HCT116 (cell line): ENCODE measurements at places on chromosomes 5 and 9.

GRCh38 chr5:81949462-81949861 is 22.4 kb upstream of the ATG10 start:
- no peak for DNase-seq

DNA sequence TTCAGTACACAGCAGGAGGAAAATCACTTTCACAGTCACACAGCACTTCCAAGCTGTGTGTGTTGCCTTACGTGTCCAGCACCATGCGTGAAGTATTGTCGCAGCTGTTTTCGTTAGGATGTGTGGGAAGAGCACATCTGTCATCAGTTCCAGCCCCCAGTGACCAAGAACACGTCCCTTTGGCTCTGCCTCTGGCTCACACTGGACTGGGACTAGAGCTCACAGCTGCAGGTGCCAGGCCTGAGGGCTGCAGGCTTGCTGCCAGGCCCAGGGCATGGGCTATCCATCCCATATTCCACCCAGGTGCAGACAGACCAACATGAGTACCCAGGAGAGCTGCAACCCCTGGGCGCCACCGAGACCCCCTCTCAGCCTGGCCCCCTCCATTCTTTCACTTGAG is 60.5 kb upstream of the ANKRD33B start:
- no peak for DNase-seq

- no peak for DNase-seq
These were observed 1190.1 kb downstream of the CDH12 start for GRCh38 chr5:21663082-21663481.

DNA sequence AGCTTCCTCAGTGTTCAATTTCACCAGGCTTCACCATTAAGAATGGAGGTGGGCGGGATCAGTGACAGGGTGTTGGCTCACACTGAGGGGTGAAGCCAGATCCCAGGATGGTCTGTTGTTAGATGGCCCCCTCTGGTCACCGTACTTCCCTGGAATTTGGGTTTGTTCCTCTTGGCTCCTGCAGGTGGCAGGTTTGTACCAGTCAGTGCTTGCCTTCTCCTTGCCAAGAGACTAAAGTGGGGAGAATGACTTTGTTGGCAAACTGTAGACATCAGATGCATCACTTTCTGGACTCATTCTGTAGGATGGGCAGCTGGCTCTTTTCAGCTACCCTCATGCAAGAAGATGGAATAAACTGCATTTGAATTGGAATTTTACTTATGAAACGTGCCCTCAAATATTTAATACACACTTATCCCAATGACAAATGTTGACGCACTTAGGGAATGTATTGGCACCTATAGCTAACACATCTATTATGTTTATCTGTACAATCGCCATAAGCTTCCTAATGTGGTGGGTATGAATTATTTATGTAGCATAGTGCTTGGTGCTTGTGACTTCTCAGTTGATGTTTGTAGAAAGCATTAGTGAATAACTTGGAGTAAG is 31.4 kb upstream of the ANKRD55 start:
- DNase-seq: peak; percentile 61

DNA sequence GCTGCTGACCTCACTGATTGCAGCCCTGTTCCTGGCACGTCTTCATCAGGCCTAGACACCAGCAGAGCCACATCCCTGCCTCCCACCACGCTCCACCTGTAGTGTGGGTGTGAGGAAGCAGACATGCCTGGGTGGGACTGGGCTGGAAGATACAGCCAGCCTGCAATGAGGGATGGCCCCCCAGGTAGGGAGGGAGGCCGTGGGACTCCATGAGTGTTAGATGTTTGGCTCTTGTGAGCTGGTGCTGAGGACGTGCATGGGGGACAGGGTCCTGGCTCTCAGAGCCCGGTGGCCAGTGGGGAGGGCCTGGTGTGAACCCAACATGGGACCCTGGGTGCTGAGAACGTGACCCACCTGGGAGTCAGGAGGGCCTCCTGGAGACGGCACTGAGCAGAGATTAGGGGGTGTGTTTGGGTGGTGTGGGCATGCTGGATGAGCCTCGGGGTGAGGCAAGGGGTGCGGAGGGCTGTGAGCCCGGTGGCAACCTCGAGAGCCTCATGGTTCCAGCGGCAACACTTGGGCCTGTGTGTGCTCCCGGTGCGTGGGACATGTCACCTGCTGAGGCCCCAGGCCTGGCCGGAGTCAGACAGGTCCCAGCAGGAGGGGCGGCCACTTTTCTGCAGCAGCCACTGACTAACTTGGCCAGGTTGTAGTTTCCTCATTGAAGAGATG is 87.6 kb downstream of the PHF2 start:
- no peak for DNase-seq

DNA sequence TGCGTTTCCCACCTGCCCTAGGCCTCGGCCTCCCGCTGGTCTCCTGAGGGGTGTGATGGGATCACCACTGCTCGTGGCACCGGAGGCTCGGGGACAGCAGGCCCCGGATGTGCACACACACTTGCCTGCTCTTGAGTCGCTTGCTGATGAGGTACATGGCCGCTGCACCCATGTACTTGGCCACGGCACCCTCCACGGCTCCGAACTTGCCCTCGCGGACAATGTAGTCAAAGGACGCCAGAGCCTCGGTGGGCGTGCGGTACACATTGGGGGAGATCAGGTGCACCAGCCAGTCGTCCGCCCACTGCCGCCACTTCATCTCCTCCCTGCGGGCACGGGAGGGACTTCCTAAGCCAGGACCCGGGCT is 4.7 kb downstream of the PTGES2 start:
- DNase-seq: no peak
